SK-N-SH (cell line): ENCODE measurements at places on chromosomes 7 and 10. TPM values are rescaled to one million over a fixed set of nuclear protein-coding genes. Genes with fewer than 3 reads are reported as not detected.

DNA sequence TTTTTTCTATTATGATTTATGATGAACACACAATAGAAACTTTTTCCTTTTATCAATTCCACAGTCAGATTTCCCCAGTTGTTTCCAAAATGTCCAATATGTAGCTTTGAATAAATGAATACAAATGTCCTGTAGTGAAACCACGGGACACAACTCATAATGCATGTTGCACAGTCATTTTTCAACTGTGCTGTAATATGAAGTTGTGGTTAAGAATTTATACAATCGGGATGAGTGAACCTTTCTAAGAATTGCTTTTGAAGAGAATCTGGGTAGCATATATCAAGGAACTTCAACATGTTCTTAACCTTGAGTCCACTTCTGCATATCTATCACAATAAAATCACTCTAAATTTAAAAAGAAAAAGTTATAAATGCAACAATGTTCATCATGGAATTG, 14.6 kb upstream of the ST7 start:
- no peaks in the 10 kb centered on the region for H3K27me3 ChIP-seq
- no peak overlapping the region for H3K4me3 ChIP-seq
- no peaks in the 10 kb centered on the region for H3K4me1 ChIP-seq
- H3K36me3 ChIP-seq = no peaks in the 10 kb centered on the region
- DNase-seq = no peak

DNA sequence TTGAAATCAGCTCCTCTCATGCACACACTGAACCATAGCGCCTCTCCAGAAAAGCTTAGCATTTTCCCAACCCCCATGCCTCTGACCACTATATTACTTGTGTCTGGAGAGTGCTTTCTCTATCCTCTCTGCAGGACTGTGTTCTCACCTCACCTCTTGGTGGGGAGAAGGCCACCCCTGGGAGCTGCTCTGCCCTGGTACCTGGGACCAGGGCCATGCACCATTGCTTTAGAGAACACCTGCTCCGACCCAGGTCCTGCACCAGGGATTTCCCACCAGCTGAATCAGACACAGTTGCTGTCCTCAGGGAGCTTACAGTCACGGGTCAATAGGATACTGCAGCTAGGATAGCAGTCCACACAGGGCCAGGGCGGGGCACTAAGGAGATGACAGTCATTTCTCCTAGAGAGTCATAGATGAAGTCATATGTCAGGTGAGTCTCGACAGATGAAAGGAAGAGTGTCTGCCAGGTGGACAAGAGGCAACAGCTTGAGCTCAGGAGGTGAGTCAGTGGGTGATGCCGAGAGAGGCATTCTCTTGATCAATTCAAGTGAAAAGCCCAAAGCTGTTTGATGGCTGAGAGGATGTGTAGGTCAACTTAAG, 619 bp upstream of the LMTK2 start:
- DNase-seq = no peak
- H3K27ac ChIP-seq = no peak overlapping the region
- H3K27me3 ChIP-seq = no peaks in the 10 kb centered on the region
- peaks cover 9% of the 10 kb centered on the region; the same call in 1 of the 2 replicates for H3K4me1 ChIP-seq

- peaks cover 7% of the 10 kb centered on the region; the same call in 1 of the 2 replicates for H3K4me1 ChIP-seq
- peak overlapping the region; percentile 60; the same call in 1 of the 2 replicates for H3K27ac ChIP-seq
- H3K27me3 ChIP-seq = no peaks in the 10 kb centered on the region
- H3K4me3 ChIP-seq = no peak overlapping the region
These were observed 3.4 kb upstream of the NT5C2 start for GRCh38 chr10:103196516-103196915.

Gene IFIT1B
- polyA plus RNA-seq = 0.03 TPM in 1 of 2 replicates, not detected in the other
